Activated T-helper 1 cell treated with anti-CD3 and anti-CD28 coated beads, Interleukin-12 subunit alpha, Interleukin-12 subunit beta, Interleukin-2, Interleukin-4 antibody, amounts not matched to agents 30 ng/mL and 10 ng/mL and 1 ng/mL, durations not matched to agents 14 hours and 24 hours and 36 hours (primary cell): ENCODE measurements at places on chromosomes 5 and 9. TPM values are rescaled to one million over a fixed set of nuclear protein-coding genes. Genes with fewer than 3 reads are reported as not detected.
A peak's percentile ranks its signal among the peaks of the same experiment; 100 is the strongest.

Gene SLCO6A1
- total RNA-seq: not detected in 2 replicates

Gene TMEM250
- 50.1 and 51.5 TPM in 2 replicates for total RNA-seq

Gene CFAP77
- not detected in 2 replicates for total RNA-seq

Gene IGFBPL1
- total RNA-seq: not detected in 2 replicates

Gene CRB2
- not detected in 2 replicates for total RNA-seq

Gene ENHO
- not detected in 2 replicates for total RNA-seq

Gene WNT8A
- not detected in 2 replicates for total RNA-seq

Gene DAB2IP
- 0.05 TPM in 1 of 2 replicates, not detected in the other for total RNA-seq

Gene BAAT
- 0.08 TPM in 1 of 2 replicates, not detected in the other for total RNA-seq

Gene ITK
- 251 and 259 TPM in 2 replicates for total RNA-seq

Gene SLC23A1
- 1.4 and 1.5 TPM in 2 replicates for total RNA-seq

Gene FAT2
- total RNA-seq: not detected in 2 replicates

Gene SOWAHA
- total RNA-seq: 0.47 and 0.54 TPM in 2 replicates

Gene ANKRD31
- 0.36 and 0.37 TPM in 2 replicates for total RNA-seq

DNA sequence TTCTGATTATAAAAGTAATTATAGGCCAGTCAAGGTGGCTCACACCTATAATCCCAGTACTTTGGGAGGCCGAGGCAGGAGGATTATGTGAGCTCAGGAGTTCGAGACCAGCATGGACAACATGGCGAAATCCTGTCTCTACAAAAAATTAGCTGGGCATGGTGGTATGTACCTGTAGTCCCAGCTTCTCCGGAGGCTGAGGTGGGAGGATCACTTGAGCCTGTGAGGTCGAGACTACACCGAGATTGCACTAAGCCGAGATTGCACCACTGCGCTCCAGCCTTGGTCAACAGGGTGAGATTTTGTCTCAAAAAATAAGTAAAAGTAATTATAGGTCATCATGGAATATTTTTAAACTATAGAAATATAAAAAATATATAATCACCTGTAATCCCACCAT, 18.1 kb downstream of the IRF1 start:
- no peak for DNase-seq

DNA sequence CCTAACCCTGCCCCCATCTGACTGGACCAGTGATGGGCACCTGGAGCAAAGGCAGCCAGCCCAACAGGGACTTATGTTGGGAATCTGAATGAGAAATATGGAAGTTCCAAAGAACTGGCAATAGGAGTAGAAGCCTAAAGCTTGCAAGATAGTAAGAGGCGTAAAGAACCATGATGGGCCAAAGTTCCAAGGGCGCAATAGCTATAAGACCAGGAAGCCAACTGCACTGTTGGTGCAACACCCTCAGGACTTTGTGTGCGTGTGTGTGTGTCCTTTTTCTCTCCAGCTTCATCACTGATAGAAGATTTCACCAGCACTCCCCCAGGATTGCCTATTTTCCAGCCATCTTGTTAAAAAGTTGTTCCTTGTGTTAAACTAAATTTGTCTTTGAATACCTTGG, 92.8 kb downstream of the ZNF608 start:
- DNase-seq: no peak

GRCh38 chr9:7147121-7148090, 389.6 kb downstream of the KDM4C start:
- DNase-seq: no peak

- DNase-seq: peak; percentile 46
Observed at GRCh38 chr5:176533894-176534611, 3.1 kb downstream of the RNF44 start.

DNA sequence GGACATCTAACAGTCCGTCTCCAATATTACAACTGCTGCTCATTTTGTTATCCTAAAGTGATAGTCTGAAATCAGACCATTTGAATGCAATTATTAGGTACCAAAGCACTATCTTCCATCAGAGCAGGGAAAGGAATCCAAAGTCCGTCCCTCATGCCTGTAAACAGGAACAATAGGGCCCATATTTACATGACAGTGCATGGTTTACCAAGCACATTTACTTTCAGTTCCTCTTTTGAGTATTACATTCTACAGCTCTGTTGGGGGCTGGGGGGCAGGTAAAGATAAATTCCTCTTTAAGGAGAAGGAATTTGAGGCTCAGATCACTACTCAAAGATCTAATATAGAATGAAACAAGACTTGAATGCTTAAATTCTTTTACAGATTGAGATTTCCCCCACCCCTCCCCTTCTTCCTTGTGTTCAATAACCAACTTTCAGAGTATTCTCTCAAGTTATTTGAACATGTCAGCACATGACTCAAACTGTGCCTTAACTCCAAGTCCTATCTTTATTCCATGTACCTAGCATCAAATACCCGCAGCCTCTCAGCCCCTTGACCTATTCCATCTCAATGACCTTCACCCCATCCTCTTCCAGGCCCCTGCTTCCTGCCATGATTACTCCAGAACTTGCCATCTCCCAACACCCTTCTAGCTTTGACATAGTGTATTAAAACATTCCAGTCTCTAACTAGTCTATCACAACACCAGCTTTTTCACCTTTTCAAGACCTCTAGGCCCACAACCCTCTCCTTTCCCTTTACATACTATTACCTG, 71.0 kb downstream of the BRINP1 start:
- no peak for DNase-seq

- no peak for DNase-seq
Observed at GRCh38 chr9:6667633-6668280, 22.2 kb upstream of the GLDC start.

DNA sequence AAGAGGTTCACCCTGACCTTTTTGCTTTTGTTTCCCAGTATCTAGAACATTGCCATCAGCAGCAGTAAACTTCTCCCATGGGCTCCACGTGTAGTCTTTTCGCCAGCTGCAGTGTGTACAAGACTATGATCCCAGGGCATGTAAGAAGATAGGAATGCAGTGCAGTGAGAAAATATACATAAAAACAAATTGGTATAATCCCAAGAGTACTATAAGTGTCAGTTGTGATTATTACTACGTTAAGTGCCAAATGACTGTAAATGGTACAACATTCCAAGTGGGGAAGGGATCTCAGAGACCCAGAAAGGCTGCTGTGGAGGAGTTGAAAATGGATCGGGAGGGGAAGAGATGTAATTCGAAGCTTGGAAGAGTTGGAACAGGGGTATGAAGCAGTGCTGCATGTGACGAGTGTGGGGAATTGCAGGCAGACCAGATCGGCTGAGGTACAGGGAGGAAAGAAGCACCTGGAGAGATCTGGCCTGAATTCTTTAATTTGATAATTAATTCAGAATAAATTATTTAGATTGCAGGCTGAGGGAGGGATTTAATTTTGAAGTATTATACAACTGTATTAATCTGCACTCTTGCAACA, 95.1 kb downstream of the FBXL7 start:
- DNase-seq: no peak

GRCh38 chr5:10489810-10490426, 48.2 kb downstream of the ROPN1L start:
- DNase-seq: peak; percentile 1

DNA sequence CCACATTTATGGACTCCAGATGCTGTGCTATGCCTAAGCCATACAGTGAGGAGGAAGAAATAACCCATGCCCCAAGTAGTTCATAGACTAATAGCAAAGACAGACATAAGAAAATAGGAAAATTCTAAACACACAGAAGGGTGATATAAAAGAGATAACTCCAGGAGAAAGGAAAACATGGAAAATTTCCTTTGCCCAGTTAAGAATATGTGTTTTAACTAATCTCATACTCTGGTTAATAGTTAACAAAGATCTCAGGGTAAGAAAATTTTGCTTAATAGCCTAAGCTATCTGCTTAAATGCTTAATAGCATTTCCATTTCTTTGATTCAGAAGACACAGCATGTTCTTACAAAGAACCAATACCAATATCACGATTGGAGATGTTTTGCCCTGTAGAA, 358.0 kb downstream of the MSX2 start:
- no peak for DNase-seq

DNA sequence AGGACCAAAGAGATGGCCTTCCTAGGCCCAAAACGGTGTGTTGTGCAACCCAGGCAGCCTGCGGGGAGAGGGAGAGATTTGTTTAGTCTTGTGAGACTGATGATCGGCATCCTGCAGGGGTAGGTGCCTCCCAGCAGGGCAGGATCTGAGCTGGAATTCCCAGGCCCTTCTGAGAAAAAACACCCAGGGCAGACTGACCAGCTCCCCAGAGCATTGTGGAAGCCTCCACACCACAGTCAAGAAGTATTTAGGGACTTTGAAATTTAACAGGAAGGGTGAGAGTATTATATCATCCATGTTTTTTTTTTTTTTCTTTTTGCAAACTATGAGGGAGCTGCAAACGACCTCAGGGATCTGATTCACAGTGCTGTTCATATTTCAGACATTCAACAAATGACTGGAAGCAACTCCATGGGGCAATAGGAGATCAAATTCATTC, 104.5 kb upstream of the LHFPL2 start:
- no peak for DNase-seq

DNA sequence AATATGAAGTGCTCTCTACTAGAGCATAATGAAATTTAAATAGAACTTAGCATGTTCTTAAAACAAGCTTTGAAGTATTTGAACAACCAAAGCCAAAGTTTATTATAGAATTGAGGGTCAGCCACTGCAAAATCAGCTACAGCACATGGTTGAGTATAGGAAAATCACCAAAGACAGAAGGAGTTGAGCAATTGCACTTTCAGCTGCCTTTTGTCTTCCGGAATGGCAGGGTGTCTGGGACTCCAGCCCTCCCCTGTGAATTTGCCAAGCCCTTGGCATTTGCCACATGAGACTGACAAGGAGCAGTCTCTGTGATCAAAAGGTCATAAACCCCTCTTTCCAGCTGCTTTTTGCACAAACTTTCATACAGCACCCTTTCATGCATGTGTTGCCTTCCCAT, 8.5 kb upstream of the LURAP1L start:
- no peak for DNase-seq

DNA sequence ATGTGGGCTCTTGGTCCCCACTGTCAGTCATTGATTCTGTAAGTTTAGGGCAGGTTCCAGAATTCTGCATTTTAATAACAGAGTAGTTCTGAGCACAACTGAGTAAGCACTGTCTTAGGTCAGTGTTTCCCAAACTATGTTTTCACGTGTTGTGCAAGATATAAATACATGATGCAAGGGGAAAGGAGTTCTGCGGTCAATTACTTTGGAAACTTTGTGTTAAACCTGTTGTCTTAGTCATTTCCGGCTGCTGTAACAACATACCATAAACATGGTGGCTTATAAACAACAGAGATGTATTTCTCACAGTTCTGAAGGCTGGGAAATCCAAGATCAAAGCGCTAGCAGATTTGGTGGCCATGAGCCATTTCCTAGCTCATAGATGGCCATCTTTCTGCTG, 69.8 kb downstream of the EQTN start:
- no peak for DNase-seq

DNA sequence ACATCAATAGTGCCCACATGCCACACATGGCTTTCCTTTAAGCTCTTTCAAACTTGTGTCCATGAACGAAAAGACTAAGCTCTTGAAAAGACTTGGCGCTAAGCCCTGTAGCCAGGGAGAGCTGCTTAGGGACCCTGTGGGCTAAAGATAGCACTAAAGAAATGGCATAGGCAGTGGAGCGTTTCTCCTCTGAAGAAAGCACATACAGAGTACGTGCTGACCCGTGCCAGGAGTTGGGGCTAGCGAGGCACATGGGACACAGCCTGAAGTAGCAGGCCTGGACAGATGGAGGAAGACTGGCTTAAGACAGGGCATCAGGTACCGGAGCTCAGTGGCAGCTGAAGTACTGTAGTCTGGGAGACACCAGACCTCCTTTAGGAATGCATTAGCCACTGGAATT, 39.7 kb downstream of the ADGRV1 start:
- no peak for DNase-seq

DNA sequence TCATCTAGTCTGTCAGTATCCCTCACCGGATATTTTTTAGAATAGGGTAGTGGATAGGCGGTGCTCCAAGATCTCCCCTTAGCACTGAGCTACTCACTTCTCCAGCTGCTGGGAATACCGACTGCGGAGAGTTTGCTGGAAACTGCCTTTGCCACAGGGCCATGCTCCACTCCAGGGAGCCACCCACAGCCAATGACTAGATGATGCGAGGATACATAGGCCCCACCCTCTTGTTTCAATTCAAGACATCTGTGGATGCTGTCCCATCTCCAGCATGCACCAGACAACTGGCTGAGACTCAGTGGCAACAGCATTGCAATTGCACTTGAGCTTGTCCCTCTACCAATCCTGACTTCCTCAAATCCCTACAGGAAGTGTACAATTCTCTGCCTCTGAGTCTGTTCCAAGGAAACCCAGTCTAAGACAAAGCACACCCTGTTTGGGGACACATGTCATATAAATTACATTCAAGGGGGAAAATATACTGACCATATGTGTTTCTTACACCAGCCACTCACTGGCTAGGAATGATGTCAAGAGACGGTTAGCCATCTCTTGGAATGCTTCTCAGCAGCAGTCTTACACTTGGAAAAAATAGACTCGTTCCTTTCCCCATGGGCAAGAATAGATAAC, 312.6 kb upstream of the KIF2A start:
- no peak for DNase-seq

- no peak for DNase-seq
Observed at GRCh38 chr9:97519441-97519970, 18.0 kb downstream of the TMOD1 start.

DNA sequence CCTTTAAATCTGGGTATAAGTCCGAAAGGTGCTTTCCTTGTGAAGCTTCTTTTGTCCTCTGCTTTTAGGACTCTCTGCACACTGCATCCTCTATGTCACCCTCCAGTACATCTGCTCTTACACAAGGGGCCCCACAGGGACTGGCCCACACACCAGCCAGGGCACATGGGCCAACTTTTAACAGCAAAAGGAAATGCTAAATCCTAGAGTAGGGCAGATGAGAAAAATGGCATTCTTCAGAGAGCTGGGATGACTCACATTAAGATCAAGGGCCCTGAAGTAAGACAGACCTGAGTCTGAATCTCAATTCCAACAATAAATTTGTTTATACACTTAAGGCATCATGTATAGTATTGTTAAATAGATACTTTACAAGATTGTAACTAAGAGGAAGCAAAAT, 40.3 kb upstream of the CDKN2B start:
- no peak for DNase-seq

DNA sequence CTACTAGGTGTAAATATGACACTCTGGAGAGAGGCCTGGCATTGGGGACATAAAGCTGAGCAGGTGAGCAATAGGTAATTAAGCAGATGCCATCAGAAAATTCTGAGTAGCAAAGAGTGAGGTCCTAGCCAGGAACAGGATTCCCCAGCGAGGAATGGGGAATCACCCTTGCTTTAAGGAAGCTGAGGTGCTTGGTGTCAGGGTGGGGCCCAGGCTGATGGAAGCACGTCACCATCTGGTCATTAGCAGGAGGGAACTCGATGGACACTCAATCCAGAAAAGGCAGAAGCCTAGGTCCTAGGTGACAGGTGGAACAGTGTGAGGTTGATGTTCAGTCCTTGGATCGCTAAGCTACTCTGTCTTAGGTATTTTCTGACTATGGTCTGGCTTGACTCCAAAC, 562.7 kb upstream of the DAP start:
- DNase-seq: no peak

GRCh38 chr9:2253636-2254580, 238.8 kb downstream of the SMARCA2 start:
- no peak for DNase-seq

GRCh38 chr9:134173127-134174072, 9.0 kb upstream of the RNU6ATAC start:
- no peak for DNase-seq

GRCh38 chr9:31486630-31487029, 897.8 kb upstream of the ACO1 start:
- no peak for DNase-seq
